Activated T-cell treated with anti-CD3 and anti-CD28 coated beads for 4 hours (primary cell): ENCODE measurements at places on chromosomes 12 and 14.

DNA sequence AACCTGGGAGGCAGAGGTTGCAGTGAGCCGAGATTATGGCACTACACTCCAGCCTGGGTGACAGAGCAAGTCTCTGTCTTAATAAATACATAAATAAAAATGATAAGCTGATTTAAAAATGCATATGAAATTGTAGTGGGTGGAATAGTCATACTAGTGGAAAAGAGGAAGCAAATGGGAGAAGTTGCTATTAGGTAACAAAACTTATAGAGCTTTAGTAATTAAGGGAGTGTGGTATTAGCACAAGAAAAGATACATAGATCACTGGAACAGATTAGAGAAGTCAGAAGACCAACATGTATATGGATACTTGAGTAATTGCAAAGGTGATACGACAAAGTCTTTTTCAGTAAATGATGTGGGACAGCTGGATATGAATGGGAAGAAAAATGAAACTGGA is 26.5 kb downstream of the TECPR2 start:
- DNase-seq, result no peak

GRCh38 chr12:77228376-77228775 is 163.0 kb upstream of the E2F7 start:
- DNase-seq, result no peak

DNA sequence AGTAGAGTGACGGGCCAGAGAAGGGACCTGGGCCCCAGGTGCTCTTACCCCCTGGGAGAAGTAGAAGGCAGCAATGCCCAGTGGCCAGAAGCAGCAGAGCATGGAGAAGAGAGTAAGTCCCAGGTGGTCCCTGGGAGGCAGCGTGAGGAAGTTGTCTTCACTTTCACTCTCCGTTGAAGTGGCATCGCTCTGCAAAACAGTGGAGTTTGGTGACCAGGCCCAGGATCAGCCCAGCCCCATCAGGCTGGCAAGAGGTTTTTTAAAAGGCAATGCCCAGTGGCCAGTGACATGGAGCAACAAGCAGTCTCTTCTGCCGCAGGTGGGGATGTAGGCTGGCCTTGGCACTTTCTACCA is 18.2 kb downstream of the SYNDIG1L start:
- DNase-seq, result no peak

- no peak for DNase-seq
Observed at GRCh38 chr14:50822501-50823042, 8.4 kb downstream of the NIN start.

DNA sequence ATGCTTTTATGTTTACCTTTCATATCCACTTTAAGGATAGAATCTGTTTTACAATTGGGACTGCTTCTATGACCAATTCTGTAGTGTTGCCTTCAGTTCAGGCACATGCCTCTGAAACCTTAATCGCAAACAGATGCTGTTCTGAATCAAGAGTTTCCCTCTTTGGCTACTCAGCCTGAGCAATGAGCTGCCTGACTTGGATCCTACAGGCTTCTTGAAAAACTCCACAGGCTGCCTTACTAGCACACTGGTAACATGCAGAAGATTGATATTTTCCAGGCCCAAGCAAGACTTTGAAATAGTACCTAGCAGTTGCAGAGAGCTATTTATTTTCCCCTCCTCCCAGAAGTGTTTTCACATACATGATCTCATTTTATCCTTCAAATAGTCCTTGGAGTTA is 34.8 kb upstream of the PMCH start:
- DNase-seq, result no peak

- DNase-seq, result no peak
Observed at GRCh38 chr12:19196959-19197630, 67.6 kb downstream of the PLEKHA5 start.

DNA sequence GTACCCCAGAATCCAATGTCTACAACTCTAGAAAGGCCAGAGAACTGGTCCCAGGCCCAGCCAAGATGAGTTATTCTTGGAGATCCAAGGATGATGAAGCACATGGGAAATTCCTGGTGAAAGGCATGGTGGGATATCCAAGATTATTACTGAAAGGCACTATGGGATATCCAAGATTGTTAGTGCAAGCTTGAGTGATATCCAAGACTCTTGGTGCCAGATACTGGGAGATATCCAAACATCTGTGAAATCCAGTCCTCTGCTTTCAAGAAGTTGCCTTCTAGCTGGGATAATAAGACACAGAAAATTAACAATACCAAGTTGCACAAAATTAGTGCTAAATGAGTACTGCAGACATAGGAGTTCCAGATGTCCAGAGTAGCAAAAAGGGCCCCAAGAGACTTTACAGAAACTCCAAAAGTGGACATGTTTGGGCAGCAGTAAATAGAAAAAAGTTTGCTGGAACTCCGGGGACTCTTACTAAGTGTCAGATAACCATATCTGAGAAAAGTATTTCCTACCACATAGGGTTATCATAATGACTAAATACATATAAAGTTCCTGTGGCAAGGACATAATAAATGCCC is 34.6 kb downstream of the PHLDA1 start:
- no peak for DNase-seq

GRCh38 chr12:24668563-24668962 is 280.3 kb downstream of the BCAT1 start:
- DNase-seq, result no peak

GRCh38 chr12:123934016-123934620 is 38.5 kb downstream of the CCDC92 start:
- no peak for DNase-seq

DNA sequence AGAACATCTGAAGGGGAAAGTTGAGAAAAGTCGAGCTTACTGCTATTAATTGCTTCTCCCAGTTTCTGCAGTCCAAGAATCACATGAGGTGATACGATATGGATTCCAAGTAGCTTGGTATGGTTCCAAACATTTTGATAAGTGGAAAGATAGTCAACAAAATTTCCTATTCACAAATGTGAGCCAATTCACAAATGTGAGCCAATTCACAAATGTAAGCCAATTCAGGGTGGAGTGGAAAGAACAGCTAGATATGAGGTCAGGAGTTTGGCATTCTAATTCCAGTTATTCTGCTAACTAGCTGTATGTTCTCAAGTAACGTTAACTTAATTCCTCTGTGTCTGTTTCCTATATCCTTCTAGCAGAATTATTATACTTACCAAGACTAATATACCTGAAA is 37.6 kb upstream of the DHRS4 start:
- no peak for DNase-seq

DNA sequence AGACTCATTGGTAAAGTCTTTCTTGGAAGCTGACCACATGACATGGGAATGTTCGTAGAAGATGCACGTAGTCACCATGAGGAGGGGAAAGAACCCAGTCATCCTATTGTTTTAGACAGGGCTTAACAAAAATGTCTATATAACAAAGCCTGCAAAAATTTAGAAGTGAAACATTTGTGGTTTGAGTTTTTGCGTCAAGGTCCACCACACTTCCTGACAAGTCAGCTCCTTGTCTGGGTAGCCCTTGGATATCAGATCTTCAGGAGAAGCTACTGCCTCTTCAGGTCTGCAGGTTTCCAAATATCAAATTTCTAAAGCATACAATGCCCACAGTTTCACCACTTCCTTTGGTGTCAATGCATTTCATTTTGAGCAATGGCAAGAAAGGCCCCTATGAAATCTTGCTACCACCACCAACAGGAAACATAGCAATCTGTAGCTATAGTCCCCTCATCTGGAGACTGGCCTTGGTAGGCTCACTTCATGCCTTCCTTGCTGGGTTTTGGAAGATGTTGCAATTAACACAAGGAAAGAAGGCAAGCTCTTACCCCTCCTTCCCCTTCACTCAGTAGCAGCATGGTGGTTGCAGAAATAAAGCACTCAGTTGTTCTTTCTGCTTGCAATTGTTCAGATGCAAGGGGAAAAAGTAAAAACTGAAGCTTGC is 235.2 kb downstream of the PCNX1 start:
- DNase-seq, result no peak

- DNase-seq, result no peak
Observed at GRCh38 chr14:105151838-105152793, 16.5 kb downstream of the JAG2 start.

DNA sequence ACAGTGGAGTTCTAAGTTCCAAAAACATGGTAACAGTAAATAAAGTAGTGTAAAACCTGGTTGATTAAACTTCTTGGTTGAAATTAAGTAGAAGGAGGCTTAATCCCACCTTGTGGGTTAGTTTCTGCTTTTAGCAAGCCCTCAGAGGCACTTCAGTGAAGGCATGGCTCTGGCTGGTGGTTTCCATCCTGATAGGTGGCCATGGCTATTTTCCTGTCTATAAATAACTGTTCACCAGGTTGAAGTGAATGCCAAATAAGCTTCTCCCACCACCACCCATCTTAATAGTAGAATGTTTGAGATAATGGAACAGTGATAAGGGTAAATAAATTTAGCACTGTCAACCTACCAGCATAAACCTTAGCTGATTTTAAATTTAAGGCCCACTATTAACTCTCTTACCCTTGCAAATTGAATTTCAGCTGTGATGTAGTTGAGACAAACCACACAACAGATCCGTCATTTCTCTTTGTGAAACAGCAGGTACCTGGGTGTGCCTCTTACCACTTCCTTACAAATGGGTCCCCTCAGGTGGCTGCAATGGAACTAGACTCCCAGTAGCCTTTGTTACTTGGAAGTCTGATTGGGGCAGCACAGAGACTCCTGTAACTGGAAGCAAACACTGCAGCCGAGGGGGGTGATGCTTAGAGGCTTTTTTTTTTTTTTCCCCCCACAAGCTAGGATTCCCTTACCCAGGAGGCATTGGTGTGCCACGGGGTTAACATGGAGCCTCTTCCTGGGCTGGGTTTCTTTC is 41.4 kb downstream of the DAAM1 start:
- no peak for DNase-seq

DNA sequence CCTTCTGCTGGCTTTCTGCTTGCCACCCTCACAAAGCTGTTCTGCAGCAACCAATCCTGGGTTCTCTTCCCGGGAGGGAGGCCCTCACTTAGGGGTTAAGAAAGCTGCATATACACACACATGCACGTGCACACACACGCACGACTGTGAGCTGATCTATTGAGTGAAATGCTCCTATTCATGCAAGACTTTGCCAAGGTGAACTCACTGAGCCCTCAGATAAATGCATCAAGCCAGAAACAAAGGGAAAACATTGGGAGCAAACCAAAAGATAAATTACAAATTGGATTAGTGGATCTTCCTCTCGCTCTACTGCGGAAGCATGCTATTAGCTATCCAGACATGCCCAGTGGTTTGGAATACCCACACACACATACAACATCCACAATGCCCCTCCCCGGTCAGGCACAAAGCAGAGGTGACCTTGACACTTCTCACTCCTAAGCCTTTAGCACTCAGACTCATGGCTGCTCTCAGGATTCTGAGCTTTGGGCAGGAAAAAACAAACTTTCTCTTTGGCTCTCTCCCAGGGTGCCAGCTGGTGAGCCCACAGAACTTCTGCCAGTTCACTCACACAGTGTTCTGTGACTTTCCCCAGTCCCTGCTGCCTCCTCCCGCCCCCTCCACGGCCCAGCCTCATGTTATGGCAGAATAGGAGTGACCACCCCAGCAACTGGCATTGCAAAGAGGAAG is 320.0 kb downstream of the DPF3 start:
- DNase-seq, result no peak

- DNase-seq, result no peak
Observed at GRCh38 chr14:101022121-101022520, 118.6 kb upstream of the RTL1 start.

- no peak for DNase-seq
Observed at GRCh38 chr12:604956-605355, 58.3 kb downstream of the NINJ2 start.
